Fibroblast of gingiva (primary cell): ENCODE measurements at places on chromosomes 1 and 21.

DNA sequence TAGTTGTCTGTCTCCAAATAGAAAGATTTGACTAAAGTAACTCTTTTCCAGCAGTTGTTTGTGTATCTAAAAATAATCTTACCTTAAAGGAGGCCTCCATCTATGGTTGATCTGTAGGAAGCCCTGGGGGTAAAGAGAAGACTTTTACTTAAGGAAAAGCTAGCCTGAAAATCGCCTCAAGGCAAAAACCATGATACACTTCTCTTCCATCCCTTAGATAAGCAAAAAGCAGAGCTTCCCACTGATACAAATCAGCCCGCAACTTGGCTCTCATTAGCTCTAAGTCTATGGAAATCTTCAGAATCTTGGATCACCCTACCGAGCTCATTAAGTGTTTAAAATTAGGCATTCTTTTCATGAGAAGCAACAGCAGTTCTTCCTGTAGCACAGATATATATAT, 576.9 kb upstream of the PTBP2 start:
- no peak for DNase-seq

DNA sequence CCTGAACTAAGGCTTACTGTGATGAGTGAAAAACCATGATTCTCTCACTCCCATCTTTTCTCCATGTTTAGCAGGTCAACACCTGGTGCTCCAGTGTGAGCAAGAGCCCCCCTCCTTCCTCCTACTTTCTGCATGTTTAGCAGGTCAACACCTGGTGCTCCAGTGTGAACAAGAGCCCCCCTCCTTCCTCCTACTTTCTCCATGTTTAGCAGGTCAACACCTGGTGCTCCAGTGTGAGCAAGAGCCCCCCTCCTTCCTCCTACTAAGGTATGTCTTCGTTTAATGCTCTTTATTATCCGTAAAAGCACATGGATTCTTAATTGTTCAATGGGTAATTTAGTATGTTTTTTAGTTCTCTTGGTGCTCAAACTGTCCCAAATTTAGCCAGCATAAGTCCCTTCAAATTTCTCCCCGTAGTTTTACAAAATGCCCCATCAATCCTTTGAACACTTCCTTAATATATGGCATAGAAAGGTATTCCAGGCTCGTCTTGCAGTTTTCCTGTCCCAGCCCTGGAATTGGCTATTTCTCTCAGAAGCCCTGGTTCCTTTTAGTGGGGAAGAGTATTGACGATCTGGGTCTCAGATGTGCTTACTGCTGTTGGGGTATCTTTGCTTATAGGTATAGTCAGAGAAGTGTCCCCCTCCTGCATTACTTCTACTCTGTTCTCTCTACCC, 760.8 kb upstream of the TPTE start:
- DNase-seq, result no peak

DNA sequence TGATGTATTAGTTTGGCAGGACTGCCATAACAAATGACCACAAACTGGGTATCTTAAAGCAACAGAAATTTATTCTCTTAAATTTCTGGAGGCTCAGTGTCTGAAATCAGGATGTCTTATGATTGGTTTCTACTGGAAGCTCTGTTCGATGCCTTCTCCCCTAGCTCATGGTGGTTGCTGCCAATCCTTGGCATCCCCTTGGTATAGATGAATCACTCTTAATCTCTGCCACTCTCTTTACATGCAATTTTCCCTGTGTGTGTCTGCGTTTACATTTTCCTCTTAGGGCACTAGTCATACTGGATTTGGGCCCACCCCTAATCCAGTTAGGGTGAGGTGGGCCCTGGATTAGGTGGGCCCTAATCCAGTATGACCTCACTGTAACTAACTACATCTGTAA, 54.7 kb upstream of the MPC2 start:
- DNase-seq, result peak; percentile 5

DNA sequence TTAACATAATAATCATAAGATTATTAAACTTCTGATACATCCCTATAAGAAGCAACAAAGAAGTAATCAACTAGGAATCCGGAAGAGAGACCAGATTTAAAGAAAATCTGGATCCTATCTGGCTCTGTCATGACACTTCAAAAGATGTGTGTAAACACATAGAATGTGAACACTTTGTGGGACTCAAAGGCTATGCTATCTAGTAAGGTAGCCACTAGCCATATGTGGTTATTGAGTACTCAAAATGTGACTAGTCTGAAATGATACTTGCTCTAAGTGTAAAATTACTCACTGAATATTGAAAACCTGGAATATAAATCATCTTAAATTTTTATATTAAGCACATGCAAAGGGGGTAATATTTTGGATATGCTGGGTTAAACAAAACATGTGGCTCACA, 8.7 kb downstream of the FUBP1 start:
- DNase-seq, result no peak

DNA sequence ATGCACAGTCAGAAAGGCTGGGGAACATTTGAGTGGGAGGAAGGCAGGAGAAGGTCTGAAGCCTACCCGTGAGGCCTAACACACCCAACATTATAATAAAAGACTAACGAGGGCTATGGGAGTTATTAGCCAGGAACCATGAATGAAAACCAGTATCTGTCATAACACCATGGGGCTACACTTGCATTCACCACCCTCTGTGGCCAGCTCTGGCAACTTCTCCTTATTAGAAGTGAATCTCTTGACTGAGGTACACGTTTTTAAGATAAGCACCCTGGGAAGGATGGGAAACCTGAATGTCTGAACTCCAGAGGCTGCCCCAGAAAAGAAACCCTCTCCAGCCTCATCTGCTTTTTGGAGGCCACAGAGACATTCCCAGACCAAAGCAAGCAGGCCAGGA, 204.3 kb upstream of the RAB4A start:
- no peak for DNase-seq

- peak; percentile 3 for DNase-seq
These were observed 95.9 kb upstream of the CCDC190 start for GRCh38 chr1:162956922-162957321.

- no peak for DNase-seq
These were observed 2112.9 kb downstream of the NCAM2 start for GRCh38 chr21:23111070-23111600.
